ENCODE measurements at places on chromosomes 5 and 9.

DNA sequence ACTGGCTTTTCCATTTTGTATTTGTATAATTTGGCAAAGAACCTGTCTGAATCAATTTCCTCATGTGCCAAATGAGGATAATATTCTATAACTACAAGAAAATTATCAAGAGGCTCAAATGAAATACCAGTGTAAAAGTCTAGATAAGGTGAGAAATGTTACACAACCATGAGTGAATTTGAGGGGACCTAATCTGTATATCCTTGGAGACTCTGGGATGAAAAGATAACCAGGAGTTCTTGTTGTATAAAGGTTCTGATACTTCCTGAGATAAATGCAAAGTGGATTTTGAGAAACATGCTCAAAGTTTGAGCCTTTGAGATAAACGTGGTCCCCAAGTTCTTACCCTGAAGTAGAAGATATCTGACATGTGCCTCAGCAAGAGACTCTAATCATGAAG, 120.3 kb upstream of the SLC12A2 start:
- DNase-seq, result no peak

DNA sequence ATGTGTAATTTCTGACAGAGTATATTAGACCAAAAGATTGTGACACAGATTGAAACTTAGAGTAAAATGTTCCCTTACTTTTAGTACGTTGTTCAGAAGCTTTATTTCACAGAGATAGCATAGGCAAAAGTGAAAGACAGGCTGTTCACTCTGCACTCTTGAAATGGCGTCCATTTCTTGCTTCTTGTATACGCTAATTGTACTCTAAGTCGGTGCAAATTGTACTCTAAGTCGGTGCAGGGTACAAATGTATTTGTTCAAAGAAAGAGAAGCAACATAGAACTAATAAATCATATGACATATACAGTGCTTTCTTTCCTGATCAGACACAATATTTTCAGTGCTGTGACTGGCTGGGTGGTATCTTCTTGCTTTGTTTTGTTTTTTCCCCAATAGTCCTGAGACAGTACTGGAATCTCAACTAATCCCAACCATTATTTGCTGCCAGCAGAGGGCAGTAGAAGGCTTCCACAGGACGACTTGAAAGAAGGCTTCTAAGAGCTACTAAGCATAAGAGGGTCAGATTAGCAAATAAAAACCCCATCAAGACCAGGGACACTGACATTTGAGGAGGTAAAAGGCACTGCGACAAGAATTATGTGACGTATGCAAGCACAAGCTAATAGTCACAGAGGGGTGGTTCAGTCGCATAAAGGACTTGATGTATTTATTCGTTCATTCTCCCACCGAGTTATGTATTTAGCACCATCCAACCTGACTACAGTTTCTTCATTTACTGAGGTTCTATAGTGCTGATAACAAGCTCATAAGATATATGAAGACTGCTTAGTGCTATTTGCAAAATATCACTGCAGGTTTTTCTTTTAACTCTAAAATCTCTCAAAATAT, 831.8 kb downstream of the TAF11L14 start:
- peak; percentile 16 for DNase-seq

DNA sequence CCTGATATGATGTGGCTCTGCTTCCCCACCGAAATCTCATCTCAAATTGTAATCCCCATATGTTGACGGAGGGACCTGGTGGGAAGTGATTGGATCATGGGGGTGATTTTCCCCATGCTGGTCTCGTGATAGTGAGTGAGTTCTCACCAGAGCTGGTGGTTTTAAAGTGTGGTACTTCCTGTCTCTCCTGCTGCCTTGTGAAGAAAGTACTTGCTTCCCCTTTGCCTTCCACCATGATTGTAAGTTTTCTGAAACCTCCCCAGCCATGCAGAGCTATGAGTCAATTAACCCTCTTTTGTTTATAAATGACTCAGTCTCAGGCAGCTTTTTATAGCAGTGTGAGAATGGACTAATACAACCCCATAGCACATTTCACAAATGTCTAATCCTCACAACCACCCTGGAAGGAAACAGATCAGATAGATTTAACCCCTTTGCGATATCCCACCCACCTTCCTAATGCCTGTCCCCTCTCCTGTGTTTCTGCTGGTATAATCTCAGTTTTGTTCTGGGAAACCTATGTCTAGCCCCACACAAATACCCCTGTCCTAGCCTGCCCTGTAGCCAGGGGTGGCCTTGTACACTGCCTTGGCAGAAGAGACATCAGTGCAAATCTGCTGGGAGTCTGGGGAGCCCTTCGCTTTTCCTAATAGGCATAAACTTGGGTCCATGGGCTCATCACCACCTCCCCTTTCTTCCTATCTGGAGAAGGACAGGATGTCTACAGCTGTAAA, 157.0 kb upstream of the RAI14 start:
- peak; percentile 83 for DNase-seq

GRCh38 chr5:128477944-128478343, 60.1 kb downstream of the FBN2 start:
- DNase-seq, result peak; percentile 27

DNA sequence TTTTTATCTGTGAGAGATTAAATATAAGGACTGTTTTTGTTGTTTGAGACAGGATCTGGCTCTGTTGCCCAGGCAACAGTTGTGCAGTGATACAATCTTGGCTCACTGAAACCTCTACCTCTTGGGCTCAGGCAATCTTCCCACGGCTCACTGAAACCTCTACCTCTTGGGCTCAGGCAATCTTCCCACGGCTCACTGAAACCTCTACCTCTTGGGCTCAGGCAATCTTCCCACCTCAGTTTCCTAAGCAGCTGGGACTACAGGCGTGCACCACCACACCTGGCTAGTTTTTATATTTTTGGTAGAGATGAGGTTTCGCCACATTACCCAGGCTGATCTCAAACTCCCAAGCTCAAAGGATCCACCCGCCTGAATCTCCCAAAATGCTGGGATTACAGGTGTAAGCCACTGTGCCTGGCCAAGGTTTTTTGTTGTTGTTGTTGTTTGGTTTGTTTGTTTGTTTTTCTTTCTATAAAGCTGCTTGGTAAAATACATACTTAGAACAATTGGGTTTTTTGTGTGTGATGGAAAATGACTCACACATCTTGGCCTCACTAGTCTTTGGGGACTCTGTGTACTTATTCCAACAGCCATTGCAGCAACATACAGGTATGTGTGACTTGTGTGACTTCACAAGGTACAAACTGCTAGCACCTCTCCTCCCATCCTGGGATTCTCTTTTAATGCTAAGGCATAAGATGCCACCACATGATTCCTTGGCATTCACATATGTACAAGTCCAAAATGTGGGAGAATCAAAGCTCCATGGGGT, 36.5 kb upstream of the RASA1 start:
- no peak for DNase-seq

- DNase-seq, result no peak
Measured at GRCh38 chr5:176677209-176677939, 30.1 kb downstream of the TSPAN17 start.

- DNase-seq, result no peak
Measured at GRCh38 chr5:95072281-95072680, 212.6 kb downstream of the MCTP1 start.

DNA sequence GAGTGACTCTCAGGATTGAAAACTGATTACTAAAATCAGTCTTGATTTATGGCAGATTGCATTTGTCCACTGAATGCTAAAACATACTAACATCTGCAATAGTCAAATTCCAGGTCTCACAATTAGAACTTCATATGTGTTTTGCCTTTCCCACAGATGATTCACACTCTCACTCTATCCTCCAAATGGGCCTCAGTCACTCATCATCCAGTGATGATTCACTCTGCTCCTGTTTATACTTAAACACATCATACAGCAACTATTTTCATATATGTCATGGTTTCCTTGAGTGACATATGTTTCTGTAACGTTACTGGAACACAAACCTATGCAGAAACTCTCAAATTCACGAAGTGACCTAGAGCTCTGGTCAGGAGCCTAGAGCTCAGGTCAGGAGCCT, 512.9 kb downstream of the HINT1 start:
- DNase-seq, result peak; percentile 83

- peak; percentile 78 for DNase-seq
Measured at GRCh38 chr9:73179589-73179988, 27.9 kb downstream of the ANXA1 start.

- no peak for DNase-seq
Measured at GRCh38 chr9:99274495-99274894, 52.4 kb downstream of the SEC61B start.

DNA sequence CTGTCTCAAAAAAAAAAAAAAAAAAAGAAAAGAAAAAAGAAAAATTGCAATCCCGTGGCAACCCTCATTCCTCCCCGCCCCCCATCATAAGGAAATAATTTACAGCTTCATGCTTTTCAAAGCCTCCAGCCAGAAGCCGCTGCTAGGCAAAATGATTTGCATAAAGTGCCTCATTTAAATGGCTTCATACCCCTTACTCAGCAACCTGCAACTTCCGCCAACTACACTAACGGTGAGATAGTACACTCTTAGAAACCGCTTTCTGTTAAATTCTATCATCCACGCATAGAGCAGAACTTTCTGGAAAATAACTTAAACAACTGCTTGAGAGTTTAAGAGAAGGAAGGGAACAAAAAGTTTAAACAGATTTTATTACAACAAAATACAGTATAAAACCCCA, 17.8 kb downstream of the SERINC5 start:
- DNase-seq, result no peak

DNA sequence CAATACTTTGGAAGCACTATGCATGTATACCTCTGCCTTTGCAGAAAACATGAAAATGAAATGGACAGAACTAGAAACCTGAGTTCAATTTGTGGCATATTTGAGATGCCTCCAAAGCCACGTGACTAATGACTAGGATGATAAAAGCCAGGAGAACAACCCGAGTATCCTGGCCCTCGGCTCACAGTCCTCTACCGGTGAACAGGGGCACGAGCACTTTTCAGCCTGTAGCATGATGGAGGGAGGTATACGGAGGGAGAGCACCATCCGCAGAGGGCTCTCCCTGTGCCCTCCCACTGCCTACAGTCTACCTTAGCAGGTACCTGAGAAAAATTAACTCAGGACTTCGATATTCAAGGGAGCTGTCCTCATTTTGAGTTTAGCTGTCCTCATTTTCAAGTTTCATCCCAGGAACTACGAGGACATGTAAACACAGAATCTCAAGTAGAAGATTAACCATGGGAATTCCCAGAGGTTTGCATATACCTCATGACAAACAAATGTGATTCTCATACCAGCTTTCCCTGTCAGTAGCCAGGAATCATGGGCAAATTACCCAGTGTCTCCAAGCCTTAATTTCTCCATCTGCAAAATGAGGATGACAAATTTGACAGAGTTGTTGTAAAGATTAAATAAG, 249.3 kb downstream of the DNAH5 start:
- DNase-seq, result no peak

DNA sequence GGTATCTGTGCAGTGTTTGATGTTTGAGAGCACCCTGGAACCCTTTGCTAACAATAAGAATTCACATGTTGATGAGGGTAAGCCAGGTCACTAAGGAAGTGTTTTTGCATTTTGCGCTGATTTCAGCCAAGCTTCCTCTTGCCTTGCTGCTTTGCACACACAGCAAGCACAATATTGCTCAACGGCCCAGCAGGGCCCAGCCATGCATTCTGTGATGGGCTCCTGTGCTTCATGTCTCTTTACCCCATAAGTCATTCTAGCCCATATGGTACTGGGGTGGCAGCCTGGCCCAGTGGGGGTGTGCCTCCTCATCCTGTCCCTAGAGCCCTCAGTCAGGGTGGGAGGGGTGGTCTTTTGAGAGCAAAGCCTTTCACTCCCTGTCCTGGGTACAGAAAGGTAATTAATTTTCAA, 481.3 kb downstream of the GADD45G start:
- no peak for DNase-seq

DNA sequence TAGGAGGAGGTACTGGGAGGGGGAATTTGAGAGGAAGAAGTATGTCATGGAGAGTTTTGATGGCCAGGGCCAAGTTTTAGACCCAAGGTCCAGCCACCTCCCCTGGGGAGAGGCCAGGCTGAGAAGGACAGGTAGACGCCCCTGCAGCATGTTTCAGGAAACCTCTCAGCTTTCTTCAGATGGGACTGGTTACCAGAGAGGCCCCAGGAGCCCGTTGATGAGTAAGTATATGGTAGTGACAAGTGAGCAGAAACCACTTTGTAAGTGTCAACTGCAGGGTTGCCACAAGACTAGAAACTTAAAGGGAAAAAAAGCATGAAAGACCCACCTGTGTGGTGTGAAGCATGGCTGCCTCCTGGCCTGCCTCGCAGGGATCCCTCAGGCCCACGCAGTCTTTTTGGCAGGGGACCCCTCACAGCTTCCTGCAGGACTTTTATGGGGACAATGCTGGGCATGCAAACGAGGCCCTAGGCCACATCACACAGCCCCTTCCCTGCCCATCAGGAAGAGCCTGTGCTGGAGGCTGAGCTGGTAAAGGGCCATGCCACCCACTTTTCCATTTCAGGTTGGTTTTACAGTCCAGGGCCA, 255.9 kb downstream of the FSTL4 start:
- DNase-seq, result no peak

GRCh38 chr9:124010303-124010664, 1.3 kb upstream of the LHX2 start:
- no peak for DNase-seq

- no peak for DNase-seq
Measured at GRCh38 chr9:107862323-107862722, 372.8 kb upstream of the KLF4 start.

DNA sequence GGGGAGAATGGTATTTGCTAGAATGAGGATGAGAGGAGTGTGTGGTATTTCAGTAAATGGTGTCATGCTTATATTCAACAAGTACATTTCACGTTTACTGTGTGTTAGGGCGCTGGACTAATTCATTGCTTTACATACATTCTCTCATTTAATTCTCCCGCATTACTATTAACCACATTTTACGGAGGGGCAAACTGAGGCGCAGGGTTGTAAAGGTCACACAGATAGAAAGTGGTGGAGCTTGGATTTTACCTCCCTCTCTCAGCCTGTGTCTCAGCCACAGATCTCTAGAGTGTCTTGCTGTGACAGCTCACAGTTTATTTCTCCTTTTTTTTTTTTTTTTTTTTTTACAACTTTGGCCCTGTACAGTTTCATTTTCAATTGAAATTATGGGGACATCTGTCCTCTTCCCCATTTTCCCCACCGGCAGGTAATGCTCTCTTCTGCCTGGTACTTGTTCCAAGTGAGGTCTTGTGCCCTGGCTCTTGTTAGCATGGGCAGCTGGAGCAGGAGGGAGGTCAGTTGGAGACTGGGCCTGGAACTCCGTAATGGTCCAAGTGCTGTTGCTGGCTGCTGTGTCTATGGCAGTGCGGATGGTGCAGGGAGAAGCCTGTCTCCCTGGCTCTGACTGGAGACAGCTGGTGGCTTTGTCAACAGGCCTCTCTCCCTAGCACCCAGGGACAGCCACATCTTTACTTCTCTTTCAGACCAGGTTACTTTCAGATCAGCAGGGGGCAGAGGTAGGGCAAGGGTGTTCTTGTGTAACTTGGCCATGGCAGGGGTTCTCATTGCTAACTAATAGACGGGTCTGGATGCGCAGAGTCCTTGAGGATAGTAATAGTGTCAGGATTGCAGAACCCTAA, 20.5 kb upstream of the NDST1 start:
- no peak for DNase-seq

DNA sequence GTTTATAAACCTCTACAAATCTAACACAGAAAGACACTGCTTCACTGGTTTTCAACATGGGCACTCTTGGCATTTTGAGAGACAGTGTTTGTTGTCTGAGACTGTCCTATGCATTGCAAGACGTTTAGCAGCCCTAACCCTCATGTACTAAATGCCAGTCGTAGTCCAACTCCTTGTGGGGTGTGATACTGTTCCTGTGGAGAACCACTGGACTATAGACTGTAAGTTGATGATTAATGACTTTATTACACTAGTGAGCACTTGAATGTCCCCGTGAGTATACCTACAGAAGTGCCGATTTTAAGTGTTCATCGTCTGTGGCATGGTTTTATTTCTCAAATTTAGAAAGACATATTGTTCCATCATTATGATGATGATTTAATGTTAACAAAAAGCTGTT, 46.2 kb downstream of the RECK start:
- no peak for DNase-seq

All from astrocyte (in vitro differentiated cells and primary cell).